T-helper 9 cell (primary cell): ENCODE measurements at places on chromosomes 2 and 18.

DNA sequence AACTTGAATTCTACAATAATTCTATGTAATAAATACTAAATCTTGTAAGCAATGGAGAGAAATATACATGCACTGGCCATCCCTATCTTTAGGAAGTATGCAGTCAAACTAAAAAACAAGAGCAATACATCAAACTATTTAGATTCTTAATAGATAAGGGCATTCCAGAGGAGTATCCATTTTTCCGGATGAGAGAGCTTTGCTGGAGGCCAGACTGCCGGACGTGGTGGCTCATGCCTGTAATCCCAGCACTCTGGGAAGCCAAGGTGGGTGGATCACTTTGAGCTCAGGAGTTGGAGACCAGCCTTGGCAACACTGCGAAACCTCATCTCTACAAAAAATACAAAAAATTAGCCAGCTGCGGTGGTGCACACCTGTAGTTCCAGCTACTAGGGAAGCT lies 60.8 kb downstream of the KIF5C start:
- DNase-seq = no peak

DNA sequence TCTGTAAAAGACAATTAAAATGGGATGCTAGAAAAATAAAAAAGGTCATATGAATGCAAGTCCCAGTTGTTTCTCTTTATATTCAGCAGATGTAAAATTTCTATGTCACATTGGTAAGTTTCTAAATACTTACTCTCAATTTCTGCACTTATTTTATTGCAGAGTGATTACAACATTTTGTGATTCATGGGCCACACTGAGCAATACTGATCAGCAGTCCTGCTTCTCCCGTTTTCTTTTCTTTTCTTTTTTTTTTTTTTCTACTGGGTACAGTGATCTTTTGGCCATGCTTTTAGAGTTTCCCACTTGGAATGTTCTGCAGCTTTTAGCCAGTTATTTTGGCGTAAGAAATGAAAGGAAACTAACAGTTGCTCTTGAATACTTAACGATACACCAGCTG lies 38.8 kb downstream of the LIMS1 start:
- no peak for DNase-seq

DNA sequence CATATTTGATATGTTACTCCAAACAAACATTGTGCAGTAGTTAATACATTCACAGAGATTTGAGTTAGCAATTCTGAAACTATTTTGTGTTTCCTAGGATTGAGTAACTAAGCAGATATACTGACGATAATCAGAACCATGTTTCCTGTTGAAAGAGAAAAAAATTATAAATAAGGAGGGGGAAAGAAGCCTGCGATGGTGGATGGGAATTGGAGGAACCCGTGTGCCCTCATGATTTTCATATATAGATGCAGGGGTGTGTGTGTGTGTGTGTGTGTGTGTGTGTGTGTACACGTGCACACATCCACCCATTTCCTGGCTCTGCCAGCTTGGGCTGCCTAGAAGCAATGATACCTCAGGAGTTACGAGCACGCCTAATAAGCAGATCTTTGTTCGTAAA lies 56.9 kb downstream of the LPIN2 start:
- DNase-seq = no peak

DNA sequence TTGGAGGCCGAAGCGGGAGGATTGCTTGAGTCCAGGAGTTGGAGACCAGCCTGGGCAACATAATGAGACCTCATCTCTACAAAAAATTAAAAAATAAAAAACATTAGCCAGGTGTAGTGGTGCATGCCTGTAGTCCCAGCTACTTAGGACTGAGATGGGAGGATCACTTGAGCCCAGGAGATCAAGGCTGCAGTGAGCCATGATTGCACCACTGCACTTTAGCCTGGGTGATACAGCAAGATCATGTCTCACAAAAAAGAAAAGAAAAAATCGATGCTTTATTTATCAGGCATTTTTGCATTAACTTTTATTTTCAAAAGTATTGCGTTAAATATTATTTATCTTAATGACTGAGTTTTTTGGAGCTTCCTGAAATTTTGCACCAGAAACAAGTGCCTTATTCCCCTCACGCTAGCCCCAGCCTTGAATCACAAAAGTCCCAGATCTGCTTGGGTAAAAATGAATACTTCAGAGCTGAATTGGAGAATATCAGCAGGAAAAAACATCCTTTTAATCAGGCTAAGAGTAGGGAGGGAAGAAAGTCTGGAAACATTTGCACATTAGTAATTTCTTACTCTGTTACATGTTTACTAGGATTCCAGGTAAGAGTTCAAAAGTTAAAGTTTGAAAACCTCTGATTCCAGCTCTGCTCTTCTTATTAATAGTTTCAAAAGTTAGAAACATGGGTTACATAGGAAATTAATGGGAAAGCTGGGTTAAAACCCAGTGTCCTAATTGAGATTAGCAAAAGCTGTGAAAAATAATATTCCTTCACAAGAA lies 296.8 kb upstream of the FBXO11 start:
- no peak for DNase-seq

GRCh38 chr2:48205137-48205798 lies 299.0 kb upstream of the FBXO11 start:
- no peak for DNase-seq

DNA sequence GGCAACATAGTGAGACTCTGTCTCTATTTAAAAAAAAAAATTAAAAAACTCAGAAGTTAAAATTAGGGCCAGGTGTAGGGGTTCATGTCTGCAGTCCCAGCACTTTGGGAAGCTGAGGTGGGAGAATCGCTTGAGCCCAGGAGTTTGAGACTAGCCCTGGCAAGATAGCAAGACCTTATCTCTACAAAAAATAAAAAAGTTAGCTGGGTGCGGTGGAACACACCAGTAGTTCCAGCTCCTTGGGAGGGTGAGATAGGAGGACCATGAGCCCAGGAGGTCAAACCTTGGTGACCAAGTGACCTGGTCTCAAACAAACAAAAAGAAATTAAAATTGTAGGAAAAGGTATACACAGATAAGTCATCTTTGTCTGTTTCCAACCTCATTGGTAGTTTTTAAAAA lies 11.3 kb downstream of the TTLL4 start:
- no peak for DNase-seq
